ENCODE measurements at places on chromosomes 5 and 9. TPM values are rescaled to one million over a fixed set of nuclear protein-coding genes. Genes with fewer than 3 reads are reported as not detected.

ATOSB gene
- 7.5 TPM for total RNA-seq

SOX30 gene
- not detected for total RNA-seq

DNA sequence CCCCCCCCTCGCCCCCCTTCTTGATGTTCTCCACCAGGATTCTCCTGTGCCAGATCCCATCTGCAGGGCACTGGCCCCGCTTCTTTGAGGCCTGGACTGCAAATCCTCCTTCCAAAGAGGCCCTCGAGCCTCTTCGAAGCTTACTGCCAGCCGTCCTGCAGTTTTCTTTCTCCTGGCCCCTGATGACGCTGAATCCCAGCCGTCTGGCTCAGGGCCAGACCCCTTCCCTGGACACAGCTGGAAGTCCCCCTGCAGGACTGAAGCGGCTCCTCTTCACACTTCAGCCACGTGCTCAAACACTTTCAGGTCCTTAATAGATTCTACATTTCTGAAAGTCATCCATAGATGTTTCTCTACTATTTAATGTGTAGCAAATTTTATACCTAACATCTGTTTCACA lies 121.5 kb downstream of the EHMT1 start:
- no peak for DNase-seq

GRCh38 chr5:82975396-82975795 lies 101.8 kb downstream of the TMEM167A start:
- no peak for DNase-seq

DNA sequence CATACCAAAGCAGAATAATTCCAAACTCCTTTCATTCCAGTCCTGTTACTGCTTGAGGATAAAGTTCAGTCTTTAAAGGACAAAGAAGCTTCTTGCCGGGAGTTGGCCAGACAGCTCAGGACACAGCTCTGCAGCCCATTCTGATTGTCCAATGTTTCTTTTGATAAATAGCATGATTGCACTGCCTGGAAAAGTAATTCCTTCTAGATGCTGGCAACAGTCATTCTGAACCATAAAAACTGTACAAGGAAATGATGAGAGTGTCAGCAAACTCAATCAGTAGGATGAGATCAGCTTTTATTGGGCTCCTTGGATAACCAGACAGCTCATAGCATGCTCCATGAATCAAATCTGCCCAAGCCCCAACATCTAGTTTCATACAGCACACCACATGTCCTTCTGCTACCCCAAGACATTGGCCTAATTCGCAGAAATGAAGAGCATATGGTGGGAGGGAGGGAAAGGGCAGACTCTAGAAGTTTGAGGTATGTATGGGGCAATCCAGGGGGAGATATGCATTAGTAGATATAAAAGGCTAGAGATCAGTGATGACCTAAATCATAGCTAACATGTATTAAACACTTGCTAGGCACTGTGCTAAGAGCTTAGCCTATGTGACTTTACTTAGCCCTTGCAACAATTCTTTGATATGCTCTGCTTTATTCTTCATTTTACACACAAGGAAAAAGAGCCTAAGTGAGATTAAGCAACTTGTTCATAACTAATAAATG lies 219.9 kb upstream of the NREP start:
- no peak for DNase-seq

GRCh38 chr5:16784843-16785791 lies 151.0 kb downstream of the MYO10 start:
- no peak for DNase-seq

- no peak for DNase-seq
Observed at GRCh38 chr5:55027595-55027994, 3.5 kb downstream of the GZMK start.

DNA sequence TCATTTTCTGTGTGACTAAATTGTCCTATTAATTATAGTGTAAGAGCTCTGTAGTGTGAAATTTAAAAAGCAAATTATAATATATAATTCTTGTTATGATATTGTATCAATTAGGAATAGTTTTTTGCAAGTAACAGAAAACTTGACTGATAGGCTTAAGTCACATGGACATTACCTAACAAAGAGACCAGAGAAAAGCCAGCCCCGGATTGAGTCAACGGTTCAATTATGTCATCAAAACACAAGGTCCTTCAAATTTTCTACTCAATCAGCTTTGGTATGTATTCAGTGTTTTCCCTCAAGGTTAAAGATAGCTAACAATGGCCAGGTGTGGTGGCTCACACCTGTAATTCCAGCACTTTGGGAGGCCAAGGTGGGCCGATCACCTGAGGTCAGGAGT lies 126.7 kb upstream of the PTGER4 start:
- DNase-seq: no peak

DNA sequence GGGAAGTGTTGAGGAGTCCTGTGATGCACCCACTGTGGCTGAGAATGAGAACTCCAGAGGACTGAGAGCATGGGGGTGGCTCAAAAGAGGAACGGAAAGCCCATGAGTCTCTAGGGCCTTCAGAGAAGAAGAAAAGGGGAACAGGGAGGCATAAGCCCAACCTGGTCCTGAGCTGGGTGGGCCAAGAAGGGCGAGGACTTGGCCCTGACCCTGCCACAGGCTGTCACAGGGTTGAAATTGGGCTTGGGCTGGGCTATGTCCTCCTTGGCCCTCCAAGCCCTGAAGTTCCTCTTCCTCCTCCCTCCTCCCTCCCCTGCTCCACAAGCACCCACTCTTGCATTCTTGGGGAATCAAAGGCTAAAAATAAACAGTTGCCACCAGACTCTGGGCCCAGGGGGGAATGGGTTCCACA lies 49.3 kb upstream of the PPARGC1B start:
- no peak for DNase-seq

All from H4 (cell line).